ENCODE measurements at places on chromosomes 11 and 22. TPM values are rescaled to one million over a fixed set of nuclear protein-coding genes. Genes with fewer than 3 reads are reported as not detected.

MPZL3 gene
- total RNA-seq = 13.4 TPM

TMPRSS13 gene
- 18.5 TPM for total RNA-seq

CLDN5 gene
- not detected for total RNA-seq

DNA sequence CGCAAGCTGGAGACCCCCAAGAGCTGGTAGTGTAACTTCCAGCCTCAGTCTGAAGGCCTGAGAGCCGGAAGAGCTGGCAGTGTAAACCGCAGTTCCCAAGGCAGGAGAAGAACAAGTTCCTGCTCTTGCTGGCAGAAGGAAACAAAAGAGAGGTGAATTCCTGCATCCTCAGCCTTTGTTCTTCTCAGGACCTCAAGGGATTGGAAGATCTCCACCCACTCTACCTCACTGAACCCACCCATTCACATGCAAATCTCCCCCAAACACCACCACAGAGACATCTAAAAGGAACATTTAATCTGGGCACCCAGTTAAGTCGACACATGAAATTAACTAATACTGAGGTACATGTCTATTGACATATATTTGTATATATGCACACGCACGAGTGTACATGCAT, 1310.3 kb downstream of the TBC1D22A start:
- no peak for DNase-seq
- H3K27ac ChIP-seq = no peak overlapping the region
- H3K4me3 ChIP-seq = no peak overlapping the region
- no peaks in the 10 kb centered on the region for H3K4me1 ChIP-seq
- H3K36me3 ChIP-seq = no peaks in the 10 kb centered on the region
- H3K27me3 ChIP-seq = peaks cover 89% of the 10 kb centered on the region

DNA sequence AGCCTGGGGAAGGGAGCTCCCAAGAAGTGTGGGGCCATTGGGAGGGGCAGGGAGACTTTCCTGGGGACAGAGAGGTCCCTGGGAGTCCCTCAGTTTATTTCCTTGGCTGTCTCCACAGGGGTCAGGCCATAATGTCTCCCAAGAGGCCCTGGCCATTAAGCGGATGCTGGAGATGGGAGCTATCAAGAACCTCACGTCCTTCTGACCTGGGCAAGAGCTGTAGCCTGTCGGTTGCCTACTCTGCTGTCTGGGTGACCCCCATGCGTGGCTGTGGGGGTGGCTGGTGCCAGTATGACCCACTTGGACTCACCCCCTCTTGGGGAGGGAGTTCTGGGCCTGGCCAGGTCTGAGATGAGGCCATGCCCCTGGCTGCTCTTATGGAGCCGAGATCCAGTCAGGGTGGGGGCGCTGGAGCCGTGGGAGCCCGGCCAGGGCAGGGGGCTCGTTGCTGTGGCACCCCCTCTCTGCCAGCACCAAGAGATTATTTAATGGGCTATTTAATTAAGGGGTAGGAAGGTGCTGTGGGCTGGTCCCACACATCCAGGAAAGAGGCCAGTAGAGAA, 58.4 kb downstream of the ST3GAL4 start:
- DNase-seq = no peak
- no peaks in the 10 kb centered on the region for H3K27me3 ChIP-seq
- no peak overlapping the region for H3K4me3 ChIP-seq
- peaks cover 8% of the 10 kb centered on the region for H3K36me3 ChIP-seq
- no peak overlapping the region for H3K27ac ChIP-seq
- no peaks in the 10 kb centered on the region for H3K4me1 ChIP-seq

Measured in PC-9 (cell line).